ENCODE measurements at places on chromosomes 6 and 20.

GRCh38 chr20:2135013-2135412, 33.4 kb downstream of the STK35 start:
- H3K4me3 ChIP-seq = no peak overlapping the region
- no peak overlapping the region for H3K27ac ChIP-seq
- DNase-seq = no peak
- H3K36me3 ChIP-seq = no peaks in the 10 kb centered on the region

GRCh38 chr20:5222919-5223634, 93.7 kb downstream of the PROKR2 start:
- peak; percentile 79 for DNase-seq
- no peaks in the 10 kb centered on the region for H3K36me3 ChIP-seq
- H3K27ac ChIP-seq = no peak overlapping the region

DNA sequence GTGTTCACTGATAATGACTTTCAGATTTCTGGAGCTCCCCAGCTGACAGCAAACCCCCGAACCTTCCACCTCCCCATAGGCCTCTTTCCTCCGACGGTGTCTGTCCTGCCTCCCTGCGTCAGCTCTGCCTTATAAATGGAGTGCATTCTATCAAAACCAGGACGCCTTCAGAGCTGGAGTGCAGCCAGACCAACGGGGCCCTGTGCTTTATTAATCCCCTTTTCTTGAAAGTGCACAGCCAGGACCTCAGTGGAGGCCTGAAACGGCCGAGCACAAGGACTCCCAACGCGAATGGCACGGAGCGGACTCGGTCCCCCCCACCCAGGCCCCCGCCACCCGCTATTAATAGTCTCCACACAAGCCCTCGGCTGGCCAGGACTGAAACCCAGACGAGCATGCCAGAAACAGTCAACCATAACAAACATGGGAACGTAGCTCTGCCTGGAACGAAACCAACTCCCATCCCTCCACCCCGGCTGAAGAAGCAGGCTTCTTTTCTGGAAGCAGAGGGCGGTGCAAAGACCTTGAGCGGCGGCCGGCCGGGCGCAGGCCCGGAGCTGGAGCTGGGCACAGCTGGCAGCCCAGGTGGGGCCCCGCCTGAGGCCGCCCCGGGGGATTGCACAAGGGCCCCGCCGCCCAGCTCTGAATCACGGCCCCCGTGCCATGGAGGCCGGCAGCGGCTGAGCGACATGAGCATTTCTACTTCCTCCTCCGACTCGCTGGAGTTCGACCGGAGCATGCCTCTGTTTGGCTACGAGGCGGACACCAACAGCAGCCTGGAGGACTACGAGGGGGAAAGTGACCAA, 42.3 kb upstream of the NAA20 start:
- DNase-seq = peak; percentile 85
- no peaks in the 10 kb centered on the region for H3K27me3 ChIP-seq
- no peaks in the 10 kb centered on the region for H3K36me3 ChIP-seq
- peaks cover 46% of the 10 kb centered on the region for H3K4me1 ChIP-seq
- peak overlapping the region; percentile 89 for H3K27ac ChIP-seq
- H3K4me3 ChIP-seq = peak overlapping the region; percentile 7

DNA sequence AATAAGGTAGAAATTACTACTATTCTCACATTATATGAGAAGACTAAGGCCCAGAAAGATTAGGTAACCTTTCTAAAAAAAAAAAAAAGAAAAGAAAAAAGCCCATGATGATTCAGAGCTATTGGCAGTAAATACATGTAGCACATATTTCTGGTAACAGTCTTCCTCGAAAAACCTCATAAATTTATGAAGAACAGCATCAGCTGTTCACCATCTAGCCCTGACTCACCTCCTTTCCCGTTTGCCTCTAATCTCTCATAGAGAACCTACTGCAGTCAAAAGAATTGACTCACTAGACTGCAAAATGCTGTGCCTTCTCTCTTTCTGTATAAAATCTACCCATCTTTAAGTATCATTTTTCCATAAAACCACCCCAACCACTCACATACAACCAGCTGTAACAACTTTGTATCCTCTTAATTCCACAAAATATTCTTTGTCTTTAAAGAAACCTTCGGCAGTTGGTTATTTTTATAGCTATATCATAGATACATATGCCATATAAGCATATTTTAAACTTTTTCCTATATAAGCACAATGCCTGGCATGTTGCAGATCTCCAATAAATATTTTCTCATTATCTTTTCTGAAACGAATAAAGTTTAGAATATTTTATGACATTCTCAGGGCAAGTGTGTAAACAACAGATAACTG, 152.7 kb upstream of the ENPP5 start:
- no peak overlapping the region for H3K4me3 ChIP-seq
- H3K36me3 ChIP-seq = no peaks in the 10 kb centered on the region
- H3K27ac ChIP-seq = no peak overlapping the region
- no peaks in the 10 kb centered on the region for H3K27me3 ChIP-seq
